ENCODE measurements at places on chromosomes 1 and 21.
A peak's percentile ranks its signal among the peaks of the same experiment; 100 is the strongest.

DNA sequence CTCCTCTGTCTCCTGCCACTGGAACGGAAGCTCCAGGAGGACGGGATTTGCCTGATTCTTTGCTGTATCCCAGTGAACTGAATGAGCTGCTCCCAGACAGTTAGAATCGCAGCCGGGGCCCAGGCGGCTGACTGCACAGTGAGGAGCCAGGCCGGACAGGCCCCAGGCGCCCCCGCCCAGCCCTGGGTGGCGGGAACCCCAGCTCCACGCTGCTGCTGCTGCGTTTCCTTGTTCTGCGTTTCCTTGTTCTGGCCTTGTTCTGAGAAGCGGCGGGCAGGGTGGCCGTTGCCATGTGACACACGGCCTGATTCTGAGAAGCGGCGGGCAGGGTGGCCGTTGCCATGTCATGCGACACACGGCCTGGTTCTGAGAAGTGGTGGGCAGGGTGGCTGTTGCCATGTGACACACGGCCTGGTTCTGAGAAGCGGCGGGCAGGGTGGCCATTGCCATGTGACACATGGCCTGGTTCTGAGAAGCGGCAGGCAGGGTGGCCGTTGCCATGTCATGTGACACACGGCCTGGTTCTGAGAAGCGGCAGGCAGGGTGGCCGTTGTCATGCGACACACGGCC is 56.2 kb downstream of the SLC37A1 start:
- H3K27ac ChIP-seq, result no peak overlapping the region
- H3K36me3 ChIP-seq, result peaks cover 9% of the 10 kb centered on the region
- no peak overlapping the region for H3K4me3 ChIP-seq
- H3K27me3 ChIP-seq, result no peaks in the 10 kb centered on the region
- no peak for DNase-seq
- no peaks in the 10 kb centered on the region for H3K4me1 ChIP-seq

DNA sequence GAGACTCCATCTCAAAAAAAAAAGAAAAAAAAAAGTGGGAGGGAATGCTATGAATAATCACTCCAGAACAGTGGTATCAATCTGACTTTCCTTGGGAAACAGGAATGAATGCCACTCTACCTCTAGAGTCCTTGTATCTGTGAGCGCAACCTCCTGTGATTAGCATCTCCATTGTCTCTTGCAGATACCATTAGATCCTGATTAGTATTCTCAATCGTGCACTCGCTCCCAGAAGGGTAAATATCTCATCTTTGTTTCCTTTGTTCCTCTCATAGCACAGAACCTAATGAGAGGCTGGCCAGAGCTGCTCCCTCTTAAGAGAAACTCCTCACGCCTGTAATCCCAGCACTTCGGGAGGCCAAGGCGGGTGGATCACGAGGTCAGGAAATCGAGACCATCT is 184.4 kb upstream of the KCNK2 start:
- H3K4me3 ChIP-seq, result no peak overlapping the region
- no peak overlapping the region for H3K27ac ChIP-seq
- no peaks in the 10 kb centered on the region for H3K27me3 ChIP-seq
- no peaks in the 10 kb centered on the region for H3K4me1 ChIP-seq
- no peaks in the 10 kb centered on the region for H3K36me3 ChIP-seq

DNA sequence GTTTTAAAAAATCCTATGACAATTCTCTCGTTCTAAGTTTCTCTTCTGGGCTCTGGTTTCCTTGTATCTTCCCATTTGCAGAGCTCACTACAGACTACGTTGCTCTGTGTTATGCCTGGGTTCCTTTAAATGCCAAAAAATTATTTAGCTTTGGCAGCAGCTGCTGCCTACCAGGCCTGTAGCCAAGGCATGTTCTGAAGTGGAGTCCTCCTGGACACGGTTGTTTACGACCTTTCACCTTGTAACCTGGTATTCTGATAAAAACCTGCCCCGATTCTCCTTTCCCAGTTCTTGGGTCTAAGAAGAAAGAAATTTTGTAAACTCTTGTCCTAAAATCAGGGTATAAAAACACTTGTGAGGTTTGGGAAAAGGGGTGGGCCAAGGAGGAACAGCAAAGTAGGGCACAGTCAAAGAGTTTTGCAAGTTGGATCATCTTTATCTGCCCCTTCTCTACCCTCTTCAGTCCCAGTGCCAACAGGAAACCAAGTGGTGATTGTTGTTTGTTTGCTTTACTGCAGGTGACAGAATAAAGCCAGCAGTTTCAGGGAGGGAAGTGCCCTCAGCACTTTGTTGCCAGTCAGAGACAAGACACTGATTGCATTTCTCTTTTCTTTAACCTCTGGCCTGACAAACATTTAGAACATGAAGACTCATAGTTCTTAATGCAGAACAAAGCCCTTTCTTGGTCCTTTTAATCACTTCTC is 3.1 kb upstream of the TXNIP start:
- no peak for DNase-seq
- H3K36me3 ChIP-seq, result peaks cover 5% of the 10 kb centered on the region
- H3K27me3 ChIP-seq, result no peaks in the 10 kb centered on the region
- H3K4me3 ChIP-seq, result peak overlapping the region; percentile 67
- H3K4me1 ChIP-seq, result peaks cover 25% of the 10 kb centered on the region

DNA sequence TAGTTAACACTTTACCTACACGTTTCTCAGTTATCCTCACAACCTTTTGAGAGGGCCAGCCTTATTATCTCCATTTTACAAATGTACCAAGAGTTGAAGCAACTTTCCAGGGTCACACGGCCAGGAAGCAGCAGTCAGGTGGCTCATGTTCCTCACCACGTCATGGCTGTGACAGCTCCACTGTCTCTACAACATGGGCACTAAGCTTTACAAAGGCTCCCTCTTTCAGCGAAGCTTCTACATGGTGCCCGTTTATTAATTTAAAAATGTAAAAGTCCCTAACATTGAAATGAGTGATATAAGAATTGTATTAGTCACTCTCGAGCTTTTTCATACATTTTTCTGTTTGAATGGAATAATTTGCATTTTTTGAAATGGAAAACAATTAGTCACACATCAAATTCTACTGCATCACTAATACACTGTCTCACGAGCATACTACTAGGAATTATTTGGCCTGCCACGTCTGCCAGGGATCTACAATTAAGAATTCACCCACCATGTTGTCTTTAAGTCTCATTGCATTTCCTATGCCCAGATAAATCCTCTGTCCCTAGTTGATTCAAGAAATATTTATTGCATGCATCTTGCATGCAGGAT is 28.4 kb upstream of the LIN9 start:
- H3K27ac ChIP-seq, result no peak overlapping the region
- DNase-seq, result no peak
- no peaks in the 10 kb centered on the region for H3K36me3 ChIP-seq
- H3K4me3 ChIP-seq, result no peak overlapping the region
- H3K27me3 ChIP-seq, result no peaks in the 10 kb centered on the region

- no peaks in the 10 kb centered on the region for H3K27me3 ChIP-seq
- no peak overlapping the region for H3K4me3 ChIP-seq
- no peaks in the 10 kb centered on the region for H3K36me3 ChIP-seq
- no peaks in the 10 kb centered on the region for H3K4me1 ChIP-seq
- no peak for DNase-seq
- no peak overlapping the region for H3K27ac ChIP-seq
Observed at GRCh38 chr1:115233598-115233997, 104.5 kb downstream of the NGF start.

DNA sequence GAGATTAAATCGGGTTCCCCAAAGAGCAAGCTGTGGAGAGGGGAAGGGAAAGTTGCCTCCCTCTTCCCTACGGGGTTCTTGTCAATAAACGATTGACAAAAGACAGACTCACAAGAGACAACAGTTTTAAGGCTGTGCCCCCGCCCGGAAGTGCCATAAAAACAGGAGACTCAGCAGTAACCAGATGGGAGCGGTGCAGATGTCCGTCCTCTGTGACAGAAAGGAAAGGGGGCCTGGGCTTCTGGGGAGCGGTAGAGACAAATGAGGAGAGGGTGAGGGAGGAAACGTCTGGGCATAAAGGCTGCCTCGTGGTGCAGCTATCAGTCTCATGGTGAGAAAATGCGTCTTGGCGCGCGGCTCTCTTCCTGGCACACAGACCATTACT is 5.9 kb downstream of the TP73 start:
- no peaks in the 10 kb centered on the region for H3K4me1 ChIP-seq
- no peaks in the 10 kb centered on the region for H3K27me3 ChIP-seq
- H3K4me3 ChIP-seq, result no peak overlapping the region
- no peaks in the 10 kb centered on the region for H3K36me3 ChIP-seq
- H3K27ac ChIP-seq, result no peak overlapping the region

GRCh38 chr1:241276391-241276790 is 80.6 kb downstream of the RGS7 start:
- no peaks in the 10 kb centered on the region for H3K36me3 ChIP-seq
- no peaks in the 10 kb centered on the region for H3K27me3 ChIP-seq
- no peak overlapping the region for H3K27ac ChIP-seq
- no peaks in the 10 kb centered on the region for H3K4me1 ChIP-seq

DNA sequence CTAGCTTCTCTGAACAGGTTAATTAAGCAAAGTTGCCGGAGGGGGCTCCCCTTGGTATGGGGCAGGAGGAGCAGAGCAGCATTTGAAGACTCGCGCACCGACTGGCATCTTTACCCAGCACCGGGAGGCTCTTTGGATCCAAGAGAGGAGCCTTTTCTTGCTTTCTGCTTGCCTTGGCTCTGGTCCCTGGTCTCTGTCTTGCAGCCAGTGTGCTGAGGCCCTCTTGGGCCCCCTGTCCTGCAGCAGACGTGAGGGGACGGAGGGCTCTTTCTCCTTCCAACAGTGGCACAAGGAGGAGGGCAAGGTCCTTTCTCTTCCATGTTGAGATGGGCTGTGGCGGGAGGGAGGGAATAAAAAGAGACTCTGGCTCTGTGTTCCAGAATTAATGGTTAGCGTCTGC is 45.6 kb downstream of the ZBTB18 start:
- no peak overlapping the region for H3K4me3 ChIP-seq
- no peak overlapping the region for H3K27ac ChIP-seq
- H3K4me1 ChIP-seq, result no peaks in the 10 kb centered on the region
- no peaks in the 10 kb centered on the region for H3K36me3 ChIP-seq

GRCh38 chr1:244664353-244664752 is 11.4 kb downstream of the DESI2 start:
- DNase-seq, result no peak
- H3K4me1 ChIP-seq, result peaks cover 16% of the 10 kb centered on the region
- no peak overlapping the region for H3K4me3 ChIP-seq
- H3K27ac ChIP-seq, result no peak overlapping the region

GRCh38 chr1:156721535-156721934 is 6.7 kb upstream of the METTL25B start:
- no peak for DNase-seq
- no peak overlapping the region for H3K27ac ChIP-seq
- no peak overlapping the region for H3K4me3 ChIP-seq
- peaks cover 22% of the 10 kb centered on the region for H3K4me1 ChIP-seq
- no peaks in the 10 kb centered on the region for H3K27me3 ChIP-seq
- H3K36me3 ChIP-seq, result no peaks in the 10 kb centered on the region

- peaks cover 56% of the 10 kb centered on the region for H3K4me1 ChIP-seq
- H3K27me3 ChIP-seq, result no peaks in the 10 kb centered on the region
- H3K27ac ChIP-seq, result peak overlapping the region; percentile 82
- DNase-seq, result peak; percentile 37
- no peaks in the 10 kb centered on the region for H3K36me3 ChIP-seq
Observed at GRCh38 chr1:175192111-175192629, 406 bp downstream of the KIAA0040 start.

DNA sequence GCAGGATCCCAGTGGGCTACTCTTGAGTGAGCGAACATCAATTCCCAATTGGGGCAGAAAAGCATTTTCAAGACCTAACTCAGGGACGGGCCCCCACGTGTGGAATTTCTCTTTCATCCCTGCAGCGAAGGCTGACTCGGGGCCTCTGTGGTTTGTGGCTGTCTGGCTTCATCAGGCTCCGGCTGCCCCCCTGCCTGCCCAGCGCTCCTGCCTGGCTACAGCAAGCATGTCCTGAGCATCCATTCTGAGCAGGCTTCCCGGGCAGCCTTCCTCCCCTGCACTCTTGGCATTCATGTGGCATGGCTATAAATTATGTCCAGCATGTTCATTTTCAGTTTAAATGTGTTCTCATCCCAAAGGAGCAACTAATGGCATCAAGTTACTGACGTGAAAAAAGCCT is 588.1 kb downstream of the KIF26B start:
- H3K4me3 ChIP-seq, result no peak overlapping the region
- peaks cover 8% of the 10 kb centered on the region for H3K36me3 ChIP-seq
- no peaks in the 10 kb centered on the region for H3K27me3 ChIP-seq
- no peak overlapping the region for H3K27ac ChIP-seq
- no peak for DNase-seq
- no peaks in the 10 kb centered on the region for H3K4me1 ChIP-seq

DNA sequence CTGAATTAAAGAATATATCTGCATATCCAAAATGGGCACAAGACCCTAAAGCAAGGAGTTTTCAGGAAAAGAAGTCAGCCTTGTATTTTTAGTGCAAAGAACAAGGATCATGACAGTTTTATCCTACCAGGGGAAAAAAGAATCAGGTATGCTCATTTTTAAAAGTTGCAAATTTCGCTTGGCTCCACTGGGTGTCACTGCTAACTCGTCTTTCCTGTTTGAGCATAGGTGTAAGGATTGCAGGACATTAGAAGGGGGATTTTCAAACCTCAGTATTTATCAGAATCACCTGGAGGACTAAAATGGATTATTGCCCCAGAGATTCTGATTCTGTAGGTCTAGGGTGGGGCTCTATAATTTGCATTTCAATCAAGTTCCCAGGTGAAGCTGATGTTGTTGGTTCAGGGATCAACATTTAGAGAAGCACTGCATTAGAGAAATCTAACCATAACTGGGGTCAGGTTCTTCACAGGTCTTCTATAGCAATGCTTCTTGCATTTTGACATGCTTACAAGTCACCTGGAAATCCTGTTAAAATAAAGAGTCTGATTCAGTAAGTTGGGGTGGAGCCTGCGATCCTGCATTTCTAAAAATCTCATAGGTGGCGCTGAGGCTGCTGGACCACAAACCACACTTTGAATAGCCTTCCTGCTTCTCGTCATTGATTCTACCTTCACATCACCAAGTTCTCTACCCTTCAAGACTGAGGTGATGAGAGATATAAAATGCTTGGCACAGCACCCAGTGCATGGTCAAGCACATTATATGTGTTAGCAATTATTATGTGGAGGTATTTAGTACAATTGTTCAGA is 39.6 kb downstream of the NUF2 start:
- H3K4me1 ChIP-seq, result no peaks in the 10 kb centered on the region
- no peak overlapping the region for H3K4me3 ChIP-seq
- no peaks in the 10 kb centered on the region for H3K36me3 ChIP-seq
- H3K27me3 ChIP-seq, result no peaks in the 10 kb centered on the region

DNA sequence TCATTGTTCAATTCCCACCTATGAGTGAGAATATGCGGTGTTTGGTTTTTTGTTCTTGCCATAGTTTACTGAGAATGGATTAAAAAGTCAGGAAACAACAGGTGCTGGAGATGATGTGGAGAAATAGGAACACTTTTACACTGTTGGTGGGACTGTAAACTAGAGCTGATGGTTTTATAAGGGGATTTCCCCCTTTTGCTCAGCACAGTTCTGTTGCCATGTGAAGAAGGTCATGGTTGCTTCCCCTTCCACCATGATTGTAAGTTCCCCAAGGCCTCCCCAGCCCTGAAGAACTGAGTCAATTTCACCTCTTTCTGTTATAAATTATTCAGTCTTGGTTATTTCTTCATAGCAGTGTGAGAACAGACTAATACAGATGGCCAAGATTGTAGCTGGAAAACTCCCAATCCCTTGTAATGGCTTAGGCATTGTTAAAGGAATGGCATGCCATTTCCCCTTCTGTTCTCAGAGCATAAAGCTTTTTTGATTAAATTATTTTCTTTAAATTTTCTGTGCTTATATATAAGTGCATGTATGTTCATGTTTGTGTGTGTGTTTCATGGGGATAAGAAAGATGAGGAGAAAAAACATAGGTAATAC is 144.8 kb downstream of the BACH1 start:
- H3K4me1 ChIP-seq, result no peaks in the 10 kb centered on the region
- no peaks in the 10 kb centered on the region for H3K36me3 ChIP-seq
- DNase-seq, result no peak
- no peak overlapping the region for H3K4me3 ChIP-seq
- no peak overlapping the region for H3K27ac ChIP-seq
- no peaks in the 10 kb centered on the region for H3K27me3 ChIP-seq
